GM18507 (cell line): ENCODE measurements at places on chromosomes 2 and 18.

DNA sequence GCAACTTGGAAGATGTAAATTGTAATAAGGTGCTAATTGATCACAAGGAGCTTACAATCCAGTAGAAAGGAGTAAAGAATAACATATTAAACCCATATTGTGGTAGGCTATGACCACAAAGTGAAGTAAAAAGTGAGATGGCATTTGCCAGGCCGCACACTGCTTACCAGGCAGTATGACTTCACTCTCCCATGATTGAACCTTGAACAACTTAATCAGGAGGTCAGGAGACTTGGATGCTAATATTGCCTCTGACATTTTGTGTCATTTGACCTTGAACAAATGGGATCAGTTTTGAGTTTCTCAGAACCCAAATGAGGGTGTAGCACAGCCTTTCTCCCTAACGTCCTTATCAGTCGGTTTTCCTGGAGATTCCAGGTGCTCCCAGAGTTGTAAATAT is 44.0 kb downstream of the SLC9A2 start:
- no peak for DNase-seq

- DNase-seq: no peak
Measured at GRCh38 chr2:132519566-132519965, 103.0 kb downstream of the GPR39 start.

DNA sequence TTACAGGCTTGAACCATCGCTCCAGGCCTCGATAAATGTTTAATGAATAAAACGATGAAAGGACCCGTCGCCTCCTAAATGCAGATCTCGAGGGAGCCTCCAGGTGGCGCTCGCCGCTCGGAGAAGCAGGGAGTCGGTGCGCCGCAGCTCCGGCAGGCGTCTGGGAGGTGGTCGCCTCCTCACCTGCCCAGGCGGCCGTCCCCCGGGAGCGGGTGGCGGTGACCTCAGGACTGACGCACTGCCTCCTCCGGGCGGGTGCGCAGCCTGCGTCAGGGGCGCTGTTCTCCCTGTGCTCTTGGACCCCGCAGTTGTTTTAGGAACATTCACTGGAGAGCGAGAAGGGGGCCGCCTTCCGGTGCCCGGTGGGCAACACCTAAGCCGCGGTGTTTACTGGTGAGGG is 38.6 kb upstream of the POLE4 start:
- DNase-seq: peak; percentile 64

GRCh38 chr18:910247-910646 is 5.6 kb downstream of the ADCYAP1 start:
- DNase-seq: no peak

DNA sequence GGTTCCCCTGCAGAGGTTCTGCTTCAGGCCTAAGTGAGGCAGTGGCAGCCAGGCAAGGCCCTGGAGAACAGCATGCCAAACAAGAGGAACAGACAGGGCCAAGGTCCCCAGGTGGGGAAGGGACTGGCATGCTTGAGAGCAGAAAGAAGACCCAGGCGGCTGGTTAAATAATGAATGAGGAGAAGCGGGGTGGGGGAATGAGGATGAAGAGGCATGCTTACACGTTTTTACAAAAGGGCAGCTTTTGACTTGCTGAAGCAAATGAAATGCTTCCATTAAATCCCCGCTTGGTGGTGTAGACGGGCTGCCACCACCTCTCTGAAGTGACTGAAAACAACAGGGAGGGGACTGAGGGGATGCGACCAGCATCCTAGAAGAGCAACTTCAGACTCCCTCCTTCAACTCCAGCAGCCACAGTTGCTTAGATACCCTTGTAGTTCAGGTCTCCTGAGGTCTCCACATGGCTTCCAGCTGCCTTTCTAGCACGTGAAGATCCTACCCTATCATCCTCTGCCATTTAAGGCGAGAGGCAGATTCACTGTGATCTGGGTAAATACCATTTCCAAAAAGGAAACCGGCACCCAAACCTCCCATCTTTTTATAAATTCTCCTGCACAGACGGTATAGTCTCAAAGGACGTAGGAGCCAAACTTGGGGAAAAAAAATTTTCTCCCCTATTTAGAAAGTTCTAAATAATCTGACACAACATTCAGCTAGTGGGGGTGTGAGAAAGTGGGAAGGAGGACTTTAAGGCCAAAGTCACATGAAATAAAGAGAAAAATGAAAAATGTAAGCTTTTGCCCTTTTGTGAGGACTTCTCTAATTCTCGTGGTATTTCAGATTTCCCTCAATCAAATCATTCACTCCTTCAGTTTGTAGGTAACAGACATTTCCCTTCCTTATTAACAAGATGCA is 65.6 kb downstream of the CACNB4 start:
- DNase-seq: no peak
